ENCODE measurements at places on chromosomes 7 and 10.

DNA sequence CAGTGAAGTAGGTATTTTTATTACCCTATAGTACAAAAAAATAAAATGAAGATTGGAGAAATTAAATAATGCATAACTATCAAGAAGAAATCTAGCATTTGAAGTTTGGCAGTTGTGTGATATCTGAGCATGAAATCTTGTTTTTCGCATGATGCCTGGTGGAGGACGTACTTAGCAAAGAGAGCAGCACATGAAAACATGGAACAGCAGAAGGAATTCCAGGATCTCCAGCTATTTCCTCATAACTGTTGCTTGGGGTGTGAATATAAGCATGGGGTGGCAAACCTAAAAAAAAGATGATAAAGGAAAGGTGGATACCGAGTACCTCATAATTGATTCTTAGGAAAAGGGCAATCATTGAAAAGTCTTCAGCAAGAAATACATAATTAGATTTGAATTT is 174.3 kb upstream of the FAM3C start:
- no peak for DNase-seq

DNA sequence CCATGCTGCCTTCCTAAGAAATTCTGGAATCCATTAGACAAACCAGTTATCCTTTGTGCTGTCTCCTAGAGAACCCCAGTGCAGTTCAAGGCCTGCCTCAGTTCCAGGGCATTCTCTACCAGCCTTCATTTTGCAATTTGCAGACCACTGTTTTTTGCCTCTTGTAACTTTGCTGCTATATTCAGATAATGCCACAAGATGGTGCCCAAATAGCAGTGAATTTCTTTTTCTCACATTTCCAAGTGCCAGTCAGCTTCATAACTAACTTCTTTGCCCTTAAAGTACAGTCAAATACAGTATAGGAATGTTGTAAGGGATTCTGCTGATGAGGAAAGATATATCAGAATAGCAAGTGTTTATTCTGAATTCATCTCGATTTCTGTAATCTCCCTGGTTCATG is 25.2 kb downstream of the LOXL4 start:
- DNase-seq, result no peak

DNA sequence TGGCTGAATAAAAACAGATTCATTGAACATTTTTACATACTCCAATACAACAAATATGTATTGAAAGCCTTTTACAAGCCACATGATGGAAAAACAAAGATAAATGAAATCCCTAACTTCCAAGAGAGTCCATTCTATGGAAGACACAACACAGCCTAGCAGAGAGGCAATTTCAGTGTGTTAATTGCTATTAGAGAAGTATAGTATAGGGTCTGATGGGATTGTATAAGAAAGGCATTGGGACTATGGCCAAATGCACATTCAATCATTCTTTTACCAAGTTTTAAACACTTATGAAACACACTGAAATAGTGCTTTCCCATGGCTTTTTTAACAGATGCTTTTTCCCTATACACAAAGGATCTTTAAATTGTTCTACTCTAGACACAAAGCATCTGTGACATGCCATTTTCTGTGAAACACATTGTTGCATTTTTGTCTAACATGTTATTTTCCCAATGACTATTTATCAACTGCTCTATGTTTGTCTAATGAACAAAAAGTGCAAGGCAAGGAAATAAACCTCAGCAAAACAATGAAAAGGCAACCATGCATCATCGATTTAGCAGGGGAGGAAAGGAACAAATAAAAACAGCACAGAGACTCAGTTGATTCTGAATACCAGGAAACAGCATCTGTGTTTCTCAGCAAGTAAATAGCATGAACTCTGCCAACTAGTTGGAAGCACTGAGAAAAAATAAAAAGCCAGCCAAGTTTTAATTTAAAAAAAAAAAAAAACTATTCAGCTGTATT is 42.4 kb upstream of the PHYHIPL start:
- no peak for DNase-seq

GRCh38 chr7:128550920-128551319 is 74.4 kb downstream of the METTL2B start:
- no peak for DNase-seq

- DNase-seq, result no peak
Observed at GRCh38 chr10:133106516-133106915, 18.8 kb downstream of the ADGRA1 start.

- peak; percentile 29 for DNase-seq
Observed at GRCh38 chr7:151744656-151745638, 132.0 kb downstream of the PRKAG2 start.

- no peak for DNase-seq
Observed at GRCh38 chr10:59847326-59847725, 59.0 kb downstream of the CCDC6 start.

GRCh38 chr10:86071145-86071544 is 295.4 kb downstream of the GRID1 start:
- DNase-seq, result no peak

DNA sequence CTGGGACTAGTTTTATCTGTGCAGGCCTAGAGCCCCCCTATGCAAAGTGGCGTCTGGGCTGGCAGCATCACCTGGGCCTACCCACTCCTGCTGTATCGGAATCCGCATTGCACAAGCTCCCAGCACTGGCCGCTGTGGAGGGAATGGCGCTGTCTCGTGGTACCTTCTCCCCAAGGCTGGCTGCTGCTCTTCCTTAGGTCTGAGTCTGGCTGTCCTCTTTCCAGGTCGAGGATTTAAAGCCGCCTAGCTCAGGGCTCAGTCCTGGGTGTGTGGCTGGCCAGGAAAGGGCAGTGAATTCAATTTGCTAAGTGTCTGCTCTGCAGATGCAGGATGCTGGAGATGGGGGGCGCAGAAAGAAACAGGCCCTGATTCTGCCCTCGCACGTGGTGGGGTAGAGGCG is 44.7 kb downstream of the MGMT start:
- DNase-seq, result no peak

- no peak for DNase-seq
Observed at GRCh38 chr10:132129431-132129830, 57.3 kb upstream of the DPYSL4 start.
